Thoracic aorta (tissue), 2 donors: ENCODE measurements at places on chromosomes 7 and 10. TPM values are rescaled to one million over a fixed set of nuclear protein-coding genes. Genes with fewer than 3 reads are reported as not detected.

DNA sequence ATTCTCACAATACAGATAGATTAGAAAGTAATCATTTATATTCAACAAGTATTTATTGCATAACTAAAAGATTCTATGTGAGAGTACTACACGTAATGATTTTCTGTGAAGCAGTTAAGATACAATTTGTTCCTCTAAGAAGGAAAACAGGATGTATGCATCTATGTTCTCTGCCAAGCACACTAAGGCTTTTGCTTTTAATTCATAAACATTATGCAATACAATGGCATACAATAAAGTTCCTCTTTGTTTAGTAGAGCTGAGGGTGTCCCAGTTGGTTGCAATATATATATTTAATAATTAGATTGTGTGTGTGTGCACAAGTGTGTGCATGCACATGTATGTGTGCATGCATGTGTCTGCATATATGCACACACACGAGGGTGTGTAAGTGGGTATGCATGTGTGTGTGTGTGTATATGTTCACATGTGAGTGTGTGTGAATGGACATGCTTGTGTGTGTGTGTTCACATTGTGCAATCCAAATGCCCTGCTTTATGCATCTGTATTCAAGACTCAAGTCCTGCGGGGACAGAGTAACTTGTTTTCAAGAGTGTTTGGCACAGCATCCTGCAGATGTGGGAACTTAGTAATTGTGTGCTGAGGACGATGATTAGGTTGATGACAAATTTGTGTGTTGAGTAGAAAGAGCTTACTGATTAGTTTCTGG, 481.5 kb upstream of the KLF6 start:
- H3K4me1 ChIP-seq = peaks cover 60% of the 10 kb centered on the region
- H3K27me3 ChIP-seq = no peaks in the 10 kb centered on the region
- no peak overlapping the region for H3K4me3 ChIP-seq
- no peaks in the 10 kb centered on the region for H3K36me3 ChIP-seq
- H3K27ac ChIP-seq = no peak overlapping the region
- DNase-seq = no peak

Gene NRG3
- not detected for total RNA-seq

GRCh38 chr10:46079831-46080585, 33.9 kb upstream of the MSMB start:
- H3K4me3 ChIP-seq = no peak overlapping the region
- no peak for DNase-seq
- H3K4me1 ChIP-seq = no peaks in the 10 kb centered on the region
- no peak overlapping the region for H3K27ac ChIP-seq

GRCh38 chr10:124667425-124668345, 76.5 kb downstream of the FAM53B start:
- no peaks in the 10 kb centered on the region for H3K36me3 ChIP-seq
- H3K4me3 ChIP-seq = no peak overlapping the region
- no peaks in the 10 kb centered on the region for H3K27me3 ChIP-seq

Gene PANK1
- total RNA-seq = 0.95 TPM

Gene PON3
- not detected for total RNA-seq

Gene ST8SIA6
- 1.5 TPM for total RNA-seq

DNA sequence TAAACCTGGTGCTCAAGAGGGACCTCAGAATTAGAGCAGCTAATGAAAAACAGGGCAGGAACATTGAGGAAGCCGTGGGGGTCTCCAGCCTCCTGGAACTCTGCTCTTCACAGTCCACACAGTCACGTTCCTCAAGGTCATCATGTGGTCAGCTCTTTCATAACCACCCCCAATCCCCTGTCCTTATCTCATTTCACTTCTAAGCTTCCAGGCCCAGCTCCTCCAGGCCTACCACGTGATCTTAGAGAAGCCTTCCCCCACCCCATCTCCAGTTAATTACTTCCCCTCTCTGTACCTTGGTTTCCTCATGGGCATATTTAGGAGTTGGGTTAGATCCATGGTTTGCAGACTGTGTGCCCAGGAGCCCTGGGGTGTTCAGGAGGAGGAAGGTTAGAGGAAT, 106.4 kb upstream of the TCF7L2 start:
- no peaks in the 10 kb centered on the region for H3K36me3 ChIP-seq
- H3K27ac ChIP-seq = no peak overlapping the region
- no peak overlapping the region for H3K4me3 ChIP-seq
- no peaks in the 10 kb centered on the region for H3K27me3 ChIP-seq

GRCh38 chr7:57638666-57639065, 188.7 kb downstream of the ZNF716 start:
- H3K4me1 ChIP-seq = no peaks in the 10 kb centered on the region
- H3K4me3 ChIP-seq = no peak overlapping the region
- no peak overlapping the region for H3K27ac ChIP-seq
- no peaks in the 10 kb centered on the region for H3K27me3 ChIP-seq
- no peak for DNase-seq

Gene HSPA12A
- 10.2 TPM for total RNA-seq

Gene FXYD4
- not detected for total RNA-seq

GRCh38 chr7:1770331-1770730, 100.3 kb downstream of the ELFN1 start:
- H3K4me3 ChIP-seq = no peak overlapping the region
- no peak overlapping the region for H3K27ac ChIP-seq
- no peak for DNase-seq
- no peaks in the 10 kb centered on the region for H3K27me3 ChIP-seq

DNA sequence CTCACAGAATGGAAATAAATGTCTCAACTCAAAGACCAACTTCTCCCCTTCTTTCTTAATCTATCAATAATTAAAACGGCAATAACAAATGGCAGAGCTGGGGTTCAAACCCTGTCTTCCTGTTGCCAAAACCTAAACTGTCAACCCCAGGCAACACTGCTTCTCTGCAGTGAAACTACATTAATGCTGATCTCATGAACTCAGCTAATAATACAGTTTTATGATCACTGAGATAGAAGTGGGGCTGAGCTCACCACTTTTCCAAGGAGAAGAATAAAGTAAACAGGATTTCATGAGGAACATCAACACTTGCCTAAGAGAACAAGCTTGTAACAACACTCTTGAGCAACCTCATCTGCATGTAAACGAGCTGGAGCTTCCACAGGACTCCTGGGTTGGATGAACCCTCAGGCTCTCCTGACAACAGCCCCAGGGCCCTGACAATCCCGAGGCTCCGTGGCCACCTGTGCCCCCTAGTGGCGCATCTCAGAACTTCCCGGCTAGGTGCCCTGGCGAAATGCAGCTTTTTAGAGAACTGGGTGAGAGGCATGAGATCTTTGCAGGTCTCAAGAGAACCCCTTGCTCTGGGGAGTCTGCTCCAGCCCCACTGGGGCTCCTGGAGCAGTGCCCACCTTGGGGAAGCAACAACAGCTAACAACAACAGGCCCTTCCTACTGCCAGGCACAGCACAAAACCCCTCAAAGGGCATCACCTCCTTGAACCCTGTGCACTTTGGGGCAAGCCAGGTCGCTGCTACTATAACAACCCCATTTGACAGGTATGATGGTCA, 169.3 kb downstream of the SH3PXD2A start:
- no peak for DNase-seq
- H3K4me3 ChIP-seq = no peak overlapping the region
- no peak overlapping the region for H3K27ac ChIP-seq
- no peaks in the 10 kb centered on the region for H3K4me1 ChIP-seq
- H3K36me3 ChIP-seq = no peaks in the 10 kb centered on the region

Gene CELF2
- total RNA-seq = 73.5 TPM

Gene XRCC2
- 0.49 TPM for total RNA-seq

Gene AEBP1
- total RNA-seq = 1,006 TPM

Gene SLC29A4
- total RNA-seq = 0.14 TPM

DNA sequence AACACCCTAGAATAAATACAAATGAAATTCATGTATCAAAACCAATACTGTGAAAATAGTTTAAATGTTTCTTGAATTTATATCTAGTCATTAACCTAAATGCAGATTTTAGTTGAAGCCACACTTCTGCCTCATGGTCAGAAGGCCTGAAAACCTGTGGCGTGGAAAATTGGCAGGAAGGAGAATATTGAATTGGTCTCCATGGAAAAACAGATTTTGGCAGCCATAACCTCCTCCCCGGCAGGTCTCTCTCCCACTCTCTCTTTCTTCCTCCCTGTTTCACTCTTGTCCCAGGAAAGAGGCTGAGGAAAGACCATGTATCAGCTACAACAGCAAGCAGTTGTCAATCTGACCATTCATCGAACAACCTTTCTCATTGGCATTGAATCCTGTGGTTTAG, 160.6 kb upstream of the YAE1 start:
- no peaks in the 10 kb centered on the region for H3K27me3 ChIP-seq
- DNase-seq = no peak
- H3K4me1 ChIP-seq = no peaks in the 10 kb centered on the region
- H3K4me3 ChIP-seq = no peak overlapping the region
- H3K27ac ChIP-seq = no peak overlapping the region

DNA sequence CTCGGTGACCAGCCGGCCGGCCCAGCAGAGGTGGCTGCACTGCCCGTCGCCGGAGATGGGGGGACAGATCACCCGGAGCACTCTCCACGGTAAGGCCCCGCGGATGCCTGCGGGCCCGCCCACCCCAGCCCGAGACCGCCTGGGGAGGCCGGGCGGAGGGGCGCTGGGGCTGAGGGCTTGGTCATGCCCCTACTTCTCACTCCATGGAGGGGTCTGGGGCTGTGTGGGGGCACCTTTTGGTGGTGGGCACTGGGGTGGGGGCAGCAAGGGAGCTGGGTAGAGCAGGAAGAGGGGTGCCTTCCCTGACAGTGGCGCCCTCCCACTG, 61.8 kb downstream of the NEURL1 start:
- H3K27ac ChIP-seq = no peak overlapping the region
- H3K4me1 ChIP-seq = peaks cover 13% of the 10 kb centered on the region
- DNase-seq = no peak
- no peaks in the 10 kb centered on the region for H3K36me3 ChIP-seq

Gene PRSS58
- total RNA-seq = not detected

- no peaks in the 10 kb centered on the region for H3K36me3 ChIP-seq
- no peaks in the 10 kb centered on the region for H3K4me1 ChIP-seq
- no peak for DNase-seq
- no peak overlapping the region for H3K27ac ChIP-seq
- no peaks in the 10 kb centered on the region for H3K27me3 ChIP-seq
These were observed 31.2 kb downstream of the OSBPL3 start for GRCh38 chr7:24948739-24949138.

- H3K4me3 ChIP-seq = no peak overlapping the region
- no peaks in the 10 kb centered on the region for H3K27me3 ChIP-seq
- no peak for DNase-seq
- H3K4me1 ChIP-seq = peaks cover 8% of the 10 kb centered on the region
- no peaks in the 10 kb centered on the region for H3K36me3 ChIP-seq
These were observed 7.8 kb upstream of the OPN4 start for GRCh38 chr10:86646532-86646931.

Gene LLCFC1
- not detected for total RNA-seq

- H3K27ac ChIP-seq = no peak overlapping the region
- no peaks in the 10 kb centered on the region for H3K27me3 ChIP-seq
- DNase-seq = no peak
- H3K36me3 ChIP-seq = no peaks in the 10 kb centered on the region
These were observed 188.5 kb upstream of the AGR3 start for GRCh38 chr7:17070231-17070708.

DNA sequence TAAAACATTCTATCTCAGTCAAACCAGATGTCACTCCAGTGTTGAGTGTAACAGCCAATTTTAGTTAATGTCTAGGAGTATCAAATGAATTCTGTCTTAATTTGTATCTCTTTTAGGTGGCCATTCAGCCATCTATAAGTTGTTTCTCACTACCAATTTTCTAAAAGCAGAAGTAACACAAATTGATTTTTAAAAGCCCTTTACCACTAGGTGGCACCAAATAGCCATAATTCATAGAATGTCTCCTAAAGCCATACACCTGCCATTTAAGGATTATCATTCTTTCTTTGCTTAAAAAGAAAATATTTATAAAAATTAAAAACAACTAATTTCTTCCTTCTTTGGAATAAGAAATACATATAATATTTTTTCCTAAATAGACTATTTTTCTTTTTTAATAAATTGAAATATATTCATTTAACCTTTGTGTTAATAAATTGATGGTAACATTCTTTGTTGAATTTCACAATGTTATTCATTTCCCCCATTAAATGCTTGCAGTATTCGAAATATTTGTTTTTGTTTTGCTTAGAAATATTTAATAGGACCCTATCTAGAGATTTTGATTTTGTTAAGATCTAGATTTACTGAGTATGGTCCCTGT, 107.8 kb upstream of the PPP1R3A start:
- DNase-seq = no peak
- no peak overlapping the region for H3K27ac ChIP-seq
- no peaks in the 10 kb centered on the region for H3K4me1 ChIP-seq

- peaks cover 9% of the 10 kb centered on the region for H3K4me1 ChIP-seq
- no peak overlapping the region for H3K27ac ChIP-seq
- no peaks in the 10 kb centered on the region for H3K36me3 ChIP-seq
These were observed 149.4 kb downstream of the LRRN3 start for GRCh38 chr7:111240371-111240770.

Gene GIMAP6
- total RNA-seq = 41.1 TPM

DNA sequence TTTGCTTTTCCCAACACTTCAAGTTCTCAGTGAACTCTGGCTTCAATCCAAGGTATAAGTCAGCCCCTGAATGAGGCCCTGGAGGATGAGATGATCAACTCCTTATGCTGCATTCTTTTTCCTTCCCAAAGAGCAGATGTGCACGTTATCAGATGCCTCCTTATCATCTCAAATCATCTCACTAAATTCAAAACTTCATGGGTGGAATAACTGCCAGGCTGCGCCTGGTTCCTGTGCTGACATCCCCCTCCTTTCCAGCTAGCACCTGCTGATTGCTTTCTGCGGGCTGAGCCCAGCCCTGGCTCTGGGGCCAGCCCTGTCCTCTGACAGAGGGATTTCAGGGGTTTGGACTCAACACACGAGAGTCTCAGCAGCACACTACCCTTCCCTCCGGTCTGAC, 44.9 kb downstream of the TLL2 start:
- no peak overlapping the region for H3K27ac ChIP-seq
- no peak for DNase-seq
- no peaks in the 10 kb centered on the region for H3K27me3 ChIP-seq
- no peak overlapping the region for H3K4me3 ChIP-seq

DNA sequence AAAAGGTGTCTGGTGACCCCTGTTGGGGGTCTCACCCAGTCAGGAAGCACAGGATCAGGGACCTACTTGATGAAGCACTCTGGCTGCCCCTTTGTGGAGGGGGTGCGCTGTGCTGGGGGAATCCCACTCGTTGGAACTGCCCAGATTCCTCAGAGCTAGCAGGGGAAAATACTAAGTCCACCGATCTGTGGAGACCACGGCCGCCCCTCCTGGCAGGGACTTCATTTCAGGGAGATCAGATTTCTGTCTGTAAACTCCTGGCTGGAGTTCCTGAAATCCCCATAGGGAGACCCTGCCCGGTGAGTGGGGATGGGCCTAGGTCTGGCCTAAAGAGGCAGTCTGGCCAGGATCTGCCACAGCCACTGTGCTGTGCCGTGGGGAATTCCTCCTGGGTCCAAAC, 79.3 kb upstream of the ADCY1 start:
- no peaks in the 10 kb centered on the region for H3K36me3 ChIP-seq
- no peak for DNase-seq
- H3K4me1 ChIP-seq = no peaks in the 10 kb centered on the region

DNA sequence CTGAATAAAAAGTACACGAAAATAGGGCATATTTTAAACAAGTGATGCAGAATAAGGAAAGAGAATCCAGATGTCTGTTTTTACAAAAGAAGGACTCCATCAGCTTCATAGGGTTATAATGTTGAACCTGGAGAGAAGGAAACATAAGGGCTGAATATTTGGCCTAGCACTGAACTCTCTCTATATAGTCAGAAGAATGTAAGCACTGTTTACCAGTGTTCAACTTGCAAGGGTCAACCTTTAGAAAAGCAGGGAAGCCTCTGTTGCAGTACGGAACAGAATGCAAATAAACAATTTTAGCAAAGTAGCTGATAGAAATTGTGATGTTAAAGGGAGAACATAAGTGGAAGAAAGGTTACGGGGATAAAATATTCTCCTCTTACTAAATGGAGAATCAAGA, 16.2 kb downstream of the CDK6 start:
- H3K36me3 ChIP-seq = no peaks in the 10 kb centered on the region
- H3K4me1 ChIP-seq = peaks cover 15% of the 10 kb centered on the region
- no peak for DNase-seq
